Fibroblast of skin of back (primary cell): ENCODE measurements at places on chromosomes 11 and 22.

- no peak for DNase-seq
These were observed 25.0 kb upstream of the TMPRSS4 start for GRCh38 chr11:118051611-118052461.

GRCh38 chr11:77752516-77752915 lies 68.0 kb downstream of the RSF1 start:
- no peak for DNase-seq

DNA sequence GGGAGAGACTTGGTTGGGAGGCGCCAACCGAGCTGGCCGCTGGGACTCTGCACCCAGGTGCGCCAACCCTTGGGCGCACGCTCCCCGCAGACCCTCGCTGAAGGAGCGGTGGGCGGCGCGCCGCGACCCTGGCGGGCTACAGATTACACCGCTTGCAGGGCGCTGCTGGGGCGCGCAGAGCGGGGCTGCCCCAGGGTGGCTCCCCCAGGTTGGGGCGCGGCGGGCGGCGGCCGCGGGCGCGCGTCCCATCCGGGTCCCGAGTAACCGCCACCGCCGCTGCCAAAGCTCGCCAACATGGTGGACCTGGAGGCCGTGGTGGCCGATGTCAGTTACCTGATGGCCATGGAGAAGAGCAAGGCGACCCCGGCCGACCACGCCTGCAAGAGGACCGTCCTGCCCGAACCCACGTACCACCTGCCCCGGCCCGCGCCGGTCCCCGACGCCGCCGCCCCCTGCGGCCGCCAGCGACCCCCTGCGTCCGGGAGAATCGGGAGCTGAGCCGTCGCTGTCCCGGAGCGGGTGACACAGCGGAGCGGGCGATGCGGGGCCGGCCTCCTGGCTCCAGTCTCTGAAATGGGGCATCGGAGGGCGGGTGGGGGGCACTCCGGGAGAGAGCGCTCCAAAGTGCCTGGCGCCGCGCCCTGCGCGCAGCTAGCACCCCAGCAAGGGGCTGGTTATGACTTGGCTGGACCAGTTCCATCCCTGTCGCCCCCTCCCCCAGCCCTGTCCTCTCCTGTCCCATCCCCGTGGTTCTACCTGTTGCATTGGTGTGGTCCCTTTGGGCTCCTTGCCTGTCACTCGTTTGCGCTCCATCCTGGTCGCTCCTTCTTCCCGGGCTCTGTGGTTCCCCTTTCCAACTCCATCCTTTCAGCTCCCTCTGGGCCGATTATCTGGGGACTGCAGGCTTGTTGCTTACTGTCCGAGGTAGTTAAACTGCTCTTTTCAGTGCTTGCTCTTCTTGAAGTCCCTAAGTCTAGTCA lies 143.3 kb upstream of the GRK3 start:
- DNase-seq, result no peak

- DNase-seq, result no peak
These were observed 13.6 kb upstream of the FGF3 start for GRCh38 chr11:69832561-69833413.

DNA sequence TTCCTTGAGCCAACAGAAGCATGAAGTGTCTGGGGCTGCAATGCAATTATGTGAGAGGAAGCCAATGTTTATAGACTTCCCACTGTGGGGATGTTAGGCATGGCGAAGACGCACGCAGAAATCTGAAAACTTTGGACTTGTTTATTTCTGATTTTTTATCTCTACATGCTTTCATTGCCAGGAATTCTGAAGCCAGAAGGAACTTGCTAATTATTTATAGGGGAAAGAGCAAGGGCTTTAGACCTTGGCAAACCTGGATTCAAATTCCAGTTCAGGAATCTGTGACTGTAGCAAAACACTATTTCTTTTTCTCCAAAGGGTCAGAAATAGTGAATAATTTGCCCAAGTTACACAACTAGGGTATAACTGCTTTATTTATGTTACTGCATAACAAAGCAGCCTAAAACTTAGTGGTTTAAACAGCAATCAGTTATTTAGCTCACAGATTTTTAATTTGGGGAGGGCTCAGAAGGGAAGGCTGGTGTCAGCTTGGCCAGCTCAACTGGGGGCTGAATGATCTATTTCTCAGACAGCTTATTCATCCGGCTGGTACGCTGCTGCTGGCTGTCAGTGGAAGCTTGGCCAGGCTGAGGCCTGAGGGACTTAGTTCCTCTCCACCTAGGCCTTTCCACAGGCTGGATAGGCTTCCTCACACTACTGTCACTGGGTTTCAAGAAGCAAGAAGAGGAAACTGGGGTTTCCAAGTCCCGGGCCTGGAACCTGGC lies 1.9 kb upstream of the OR6Q1 start:
- no peak for DNase-seq

- no peak for DNase-seq
These were observed 30.1 kb downstream of the MYO7A start for GRCh38 chr11:77158041-77158695.

DNA sequence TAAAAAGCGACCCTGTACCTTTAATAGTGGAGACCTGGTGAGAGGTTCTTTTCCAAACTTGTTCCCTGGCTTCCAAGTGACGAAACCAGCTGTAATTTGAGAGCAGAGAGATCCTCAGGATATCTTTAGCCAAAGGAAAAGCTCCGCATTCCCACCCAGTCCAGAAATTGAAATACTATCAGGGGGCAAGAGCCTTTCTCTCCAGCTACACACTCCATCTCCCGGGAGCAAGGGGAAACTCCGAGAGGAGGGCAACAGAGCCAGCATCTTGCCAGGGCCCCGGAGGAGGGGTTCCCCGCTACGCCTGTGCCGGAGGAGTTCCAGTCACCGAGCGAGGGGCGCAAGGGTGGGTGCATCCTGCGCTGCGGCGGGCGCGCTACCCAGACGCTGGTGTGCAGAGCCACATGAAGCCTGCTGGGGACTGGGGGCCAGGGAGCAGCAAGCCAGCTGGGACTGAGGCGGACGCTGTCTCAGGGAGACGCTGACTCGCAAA lies at the start of gene FIBIN:
Gene FIBIN (plus strand): TSS at position 148 of the 493 bp plus-strand sequence. CDS start 415 bp downstream, outside the sequence.
- DNase-seq, result peak; percentile 82

- no peak for DNase-seq
These were observed 5.4 kb downstream of the PCF11 start for GRCh38 chr11:83162377-83162776.

DNA sequence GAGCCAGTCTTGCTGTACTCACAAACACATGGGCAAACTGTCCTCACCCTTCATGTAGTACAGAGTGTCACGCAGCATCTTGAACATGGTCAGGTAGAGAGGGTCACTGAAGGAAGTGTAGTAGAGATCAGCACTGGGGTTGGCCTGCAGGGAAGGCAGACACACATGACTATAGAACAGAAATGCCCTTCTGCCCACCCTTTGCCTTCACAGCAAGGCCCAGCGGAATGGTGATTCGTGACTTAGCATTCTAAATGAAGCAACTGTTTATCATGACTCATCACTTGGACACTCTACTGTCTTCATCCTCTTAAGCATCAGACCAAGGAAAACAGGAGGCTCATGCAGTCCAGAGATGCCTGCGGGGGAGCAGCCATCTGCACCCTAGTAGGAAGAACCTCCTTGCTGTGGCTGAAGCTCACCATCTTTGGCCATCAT lies 33.4 kb downstream of the SERPIND1 start:
- DNase-seq, result peak; percentile 94

- no peak for DNase-seq
These were observed 5.9 kb downstream of the ASCL2 start for GRCh38 chr11:2264366-2265053.

- no peak for DNase-seq
These were observed 859 bp upstream of the FGF19 start for GRCh38 chr11:69704508-69705253.

DNA sequence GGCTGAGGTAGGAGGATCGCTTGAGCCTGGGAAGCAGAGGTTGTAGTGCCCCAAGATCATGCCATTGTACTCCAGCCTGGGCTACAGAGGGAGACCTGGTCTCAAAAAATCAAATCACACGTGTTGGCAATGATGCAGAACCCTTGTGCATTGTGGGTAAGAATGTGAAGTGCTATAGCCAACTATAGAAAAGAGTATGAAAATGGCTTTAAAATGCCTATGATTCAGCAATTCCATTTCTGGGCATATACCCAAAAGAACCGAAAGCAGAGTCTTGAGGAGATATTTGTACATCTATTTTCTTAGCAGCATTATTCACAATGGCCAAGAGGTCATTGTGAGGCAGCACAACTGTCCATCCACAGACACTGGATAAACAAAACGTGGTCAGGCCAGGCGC lies 2.6 kb upstream of the FADS3 start:
- peak; percentile 89 for DNase-seq

- no peak for DNase-seq
These were observed 63.7 kb downstream of the RAB30 start for GRCh38 chr11:83007909-83008580.
